Ovary (tissue), 10 donors: ENCODE measurements at places on chromosomes 1 and 21. TPM values are rescaled to one million over a fixed set of nuclear protein-coding genes. Genes with fewer than 3 reads are reported as not detected.

DNA sequence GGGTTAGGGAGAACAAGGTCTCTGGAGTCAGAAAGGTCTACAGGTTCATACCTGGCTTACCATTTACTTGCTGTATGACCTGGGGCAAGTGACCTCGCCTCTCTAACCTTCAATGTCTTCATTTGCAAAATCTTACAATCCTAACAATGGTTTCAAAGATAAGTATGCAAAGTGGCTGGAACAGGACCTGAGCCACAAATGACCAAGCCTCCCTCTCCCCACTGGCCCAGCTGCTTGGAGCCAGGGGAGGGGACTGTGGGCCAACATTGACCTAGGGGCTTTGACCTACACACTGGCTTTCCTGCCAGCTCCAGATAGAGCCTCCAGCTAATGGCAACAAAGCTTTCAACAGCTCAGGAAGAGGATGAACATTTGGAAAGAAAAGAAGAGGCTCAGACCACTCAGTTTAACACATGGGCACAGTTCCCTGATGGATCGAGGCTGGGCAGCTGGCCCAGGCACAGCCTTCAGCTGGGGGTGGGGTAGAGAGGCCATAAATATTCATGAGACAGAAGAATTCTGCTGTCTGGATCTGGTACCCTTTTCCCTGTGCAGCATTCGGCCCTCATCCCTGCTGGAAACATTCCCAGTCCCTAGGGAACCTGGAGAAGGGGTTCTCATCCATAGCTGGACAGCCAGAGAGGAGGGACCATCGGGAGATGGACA, 12.9 kb downstream of the PTAFR start:
- peaks cover 5% of the 10 kb centered on the region for H3K4me1 ChIP-seq
- no peaks in the 10 kb centered on the region for H3K36me3 ChIP-seq
- H3K4me3 ChIP-seq: no peak overlapping the region
- DNase-seq: no peak
- no peaks in the 10 kb centered on the region for H3K27me3 ChIP-seq

- H3K27ac ChIP-seq: no peak overlapping the region
- no peaks in the 10 kb centered on the region for H3K4me1 ChIP-seq
- H3K27me3 ChIP-seq: no peaks in the 10 kb centered on the region
- no peak for DNase-seq
Measured at GRCh38 chr1:48242141-48242736, 19.7 kb downstream of the SLC5A9 start.

DNA sequence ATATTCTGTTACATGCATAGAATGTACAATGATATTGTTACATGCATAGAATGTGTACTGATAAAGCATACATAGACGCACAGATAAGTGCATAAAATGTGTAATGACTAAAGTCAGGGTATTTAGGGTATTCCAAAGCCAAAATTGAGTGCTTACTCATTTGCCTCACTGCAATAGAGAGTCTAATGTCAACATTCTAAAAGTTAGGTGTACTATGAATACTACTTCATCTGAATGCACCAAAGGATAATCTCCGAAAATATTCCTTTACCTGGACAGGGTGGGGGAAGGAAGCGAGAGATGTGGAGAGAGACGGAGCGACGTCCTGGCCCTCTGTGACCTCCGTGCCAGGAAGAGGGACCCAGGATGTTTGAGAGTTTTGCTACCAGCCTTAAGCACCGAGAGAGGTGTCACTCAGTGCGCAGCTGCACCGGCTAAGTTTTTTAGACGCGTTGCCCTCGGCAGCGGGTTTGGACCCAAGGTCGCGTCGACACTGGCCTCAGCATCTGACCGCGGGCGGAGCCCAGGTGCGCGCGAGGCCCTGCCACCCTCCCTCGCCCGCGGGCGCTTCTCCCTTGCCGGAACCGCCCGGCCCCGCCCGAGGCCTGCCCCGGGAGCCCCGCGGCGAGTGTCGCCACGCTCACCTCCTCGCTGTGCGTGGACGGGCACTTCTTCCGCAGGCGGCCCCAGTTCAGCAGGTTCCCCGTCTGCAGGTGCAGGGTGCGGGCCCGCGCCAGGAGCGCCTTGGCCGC, 660 bp downstream of the GCLM start:
- peak overlapping the region; percentile 87 for H3K27ac ChIP-seq
- H3K4me3 ChIP-seq: peak overlapping the region; percentile 75
- H3K27me3 ChIP-seq: no peaks in the 10 kb centered on the region
- DNase-seq: peak; percentile 55

DNA sequence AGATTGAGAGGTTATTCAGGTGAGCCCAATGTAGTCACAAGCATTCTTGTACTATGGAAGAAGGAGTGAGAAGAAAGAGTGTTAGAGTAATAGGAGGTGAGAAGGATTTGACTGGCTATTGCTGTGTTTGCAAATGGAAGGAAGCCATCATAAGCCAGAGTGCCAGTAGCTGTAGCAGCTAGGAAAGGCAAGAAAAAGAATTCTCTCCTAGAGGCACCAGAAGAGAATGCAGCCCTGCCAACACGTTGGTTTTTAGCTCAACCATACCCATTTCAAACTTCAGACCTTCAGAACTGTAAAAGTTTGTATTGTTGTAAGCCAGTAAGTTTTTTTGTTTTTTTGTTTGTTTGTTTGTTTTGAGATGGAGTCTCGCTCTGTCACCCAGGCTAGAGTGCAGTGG, 8.9 kb upstream of the IL12RB2 start:
- H3K36me3 ChIP-seq: no peaks in the 10 kb centered on the region
- no peak for DNase-seq
- no peak overlapping the region for H3K27ac ChIP-seq
- no peak overlapping the region for H3K4me3 ChIP-seq
- H3K27me3 ChIP-seq: peaks cover 5% of the 10 kb centered on the region

DNA sequence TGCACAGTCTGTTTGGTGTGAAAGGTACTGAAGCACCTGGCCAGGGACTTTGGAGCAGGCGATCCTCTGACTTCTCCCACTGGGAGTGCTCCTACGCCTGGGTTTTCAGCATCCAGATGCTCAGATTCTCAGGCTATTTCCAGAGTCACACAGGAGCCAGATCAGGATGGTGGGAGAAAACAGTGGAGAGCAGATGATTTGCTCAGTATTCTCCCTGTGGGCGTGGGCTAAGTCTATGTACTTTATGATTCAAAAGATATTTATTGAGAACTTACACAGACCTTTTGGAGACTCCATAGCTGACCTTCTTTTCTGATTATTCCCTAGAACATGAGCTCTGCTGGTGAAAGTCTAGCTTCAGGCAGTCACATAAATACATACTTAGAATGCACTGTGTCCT, 134.6 kb downstream of the TENT5C start:
- no peaks in the 10 kb centered on the region for H3K27me3 ChIP-seq
- H3K4me1 ChIP-seq: no peaks in the 10 kb centered on the region
- H3K27ac ChIP-seq: no peak overlapping the region
- no peak overlapping the region for H3K4me3 ChIP-seq

GRCh38 chr1:53633073-53633704, 105.8 kb downstream of the GLIS1 start:
- no peak overlapping the region for H3K4me3 ChIP-seq
- H3K27me3 ChIP-seq: no peaks in the 10 kb centered on the region
- H3K4me1 ChIP-seq: no peaks in the 10 kb centered on the region
- DNase-seq: no peak

DNA sequence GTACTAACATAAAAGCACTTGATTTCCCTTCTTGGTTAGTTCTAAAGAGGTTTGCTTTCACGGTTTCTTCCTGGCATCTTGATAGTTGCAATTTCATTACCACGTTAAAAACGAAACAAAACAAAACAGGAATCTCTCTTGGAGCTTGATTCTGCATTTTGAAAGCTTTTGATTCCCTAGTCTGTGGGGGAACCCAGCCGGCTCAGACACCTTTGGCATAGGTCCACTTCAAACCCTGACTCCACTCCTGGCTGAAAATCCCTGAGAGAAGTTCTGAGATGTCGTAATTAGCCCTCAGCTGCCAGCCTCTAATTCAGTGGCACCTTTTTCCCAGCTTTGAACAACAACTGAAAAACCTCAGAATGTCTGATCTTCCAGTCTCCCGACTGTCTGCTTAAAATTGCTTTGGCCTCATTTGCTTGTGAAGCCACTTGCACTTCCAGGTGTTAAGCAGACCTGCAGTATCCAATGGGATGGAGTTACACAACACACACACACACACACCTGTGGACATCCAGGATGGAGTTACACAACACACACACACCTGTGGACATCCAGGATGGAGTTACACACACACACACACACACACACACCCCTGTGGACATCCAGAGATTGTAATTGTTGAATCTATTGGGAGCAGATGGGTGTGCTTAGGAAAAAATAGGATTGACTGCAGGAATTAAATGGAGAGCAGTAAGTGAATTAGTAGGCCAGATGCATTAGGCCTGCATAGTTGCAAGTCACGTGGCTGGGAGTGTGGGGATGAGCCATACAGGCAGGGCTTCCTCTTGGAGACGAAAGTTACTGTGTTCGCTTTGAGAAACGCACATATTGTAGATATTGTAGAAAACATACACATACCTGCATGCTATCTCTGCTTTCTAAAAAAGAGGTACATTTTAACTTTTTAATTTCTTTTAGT, 285.6 kb upstream of the FMN2 start:
- peak overlapping the region; percentile 55 for H3K27ac ChIP-seq
- DNase-seq: no peak
- no peaks in the 10 kb centered on the region for H3K27me3 ChIP-seq
- peaks cover 7% of the 10 kb centered on the region for H3K4me1 ChIP-seq
- H3K36me3 ChIP-seq: no peaks in the 10 kb centered on the region

GRCh38 chr1:181789395-181789794, 272.1 kb downstream of the ZNF648 start:
- no peaks in the 10 kb centered on the region for H3K36me3 ChIP-seq
- no peaks in the 10 kb centered on the region for H3K27me3 ChIP-seq
- no peak for DNase-seq
- no peak overlapping the region for H3K27ac ChIP-seq

- H3K4me1 ChIP-seq: peaks cover 4% of the 10 kb centered on the region
- no peak for DNase-seq
- H3K27me3 ChIP-seq: no peaks in the 10 kb centered on the region
Measured at GRCh38 chr21:42176859-42177258, 42.1 kb upstream of the ABCG1 start.

DNA sequence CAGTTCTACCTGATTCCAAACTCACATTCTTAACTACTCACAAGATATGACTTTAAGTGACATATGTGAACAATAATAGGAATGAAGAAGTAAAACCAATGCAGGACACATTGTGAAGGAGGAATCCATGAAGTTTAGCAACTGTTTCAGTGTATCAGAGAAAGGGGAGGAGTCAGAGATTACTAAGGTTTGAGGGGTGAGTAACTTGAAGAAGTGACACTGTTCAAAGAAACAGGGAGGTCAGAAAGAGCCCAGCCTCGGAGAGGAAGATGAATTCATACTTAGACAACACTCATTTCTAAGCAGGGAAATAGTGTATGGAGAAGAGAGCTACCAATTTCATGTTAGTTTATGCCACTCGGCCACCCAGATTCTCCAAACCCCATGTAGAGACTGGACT, 28.2 kb upstream of the RPF1 start:
- H3K4me3 ChIP-seq: no peak overlapping the region
- no peak overlapping the region for H3K27ac ChIP-seq
- H3K4me1 ChIP-seq: no peaks in the 10 kb centered on the region
- no peak for DNase-seq

- H3K4me3 ChIP-seq: no peak overlapping the region
- H3K27me3 ChIP-seq: no peaks in the 10 kb centered on the region
- no peak overlapping the region for H3K27ac ChIP-seq
- H3K36me3 ChIP-seq: no peaks in the 10 kb centered on the region
- H3K4me1 ChIP-seq: no peaks in the 10 kb centered on the region
Measured at GRCh38 chr21:26443291-26443690, 129.8 kb downstream of the CYYR1 start.

DNA sequence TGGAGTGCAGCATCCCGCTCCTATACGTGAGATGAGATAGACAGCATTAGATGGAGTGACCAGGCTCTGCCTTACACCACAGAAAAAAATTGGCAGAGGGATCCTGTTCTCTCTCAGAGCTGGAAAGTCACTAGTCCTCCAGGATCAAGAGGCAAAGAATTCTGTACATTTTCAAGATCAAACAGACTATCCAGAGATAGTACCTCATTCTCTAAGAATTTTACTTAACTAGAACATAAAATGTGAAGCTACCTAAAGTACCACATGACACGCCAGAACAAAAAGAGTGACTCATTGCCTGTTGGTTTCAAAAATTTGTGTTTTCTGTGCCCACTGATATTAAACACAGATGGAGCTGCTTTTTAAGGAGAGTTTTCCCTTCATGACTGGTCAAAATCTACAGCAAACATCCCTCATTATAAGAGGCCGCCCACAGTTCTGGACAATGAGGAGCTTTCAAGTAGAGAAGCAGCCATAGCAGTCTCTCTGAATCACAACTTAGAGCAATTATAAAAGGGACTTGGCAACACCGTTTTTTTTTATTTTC, 32.3 kb downstream of the CD160 start:
- no peak for DNase-seq
- no peak overlapping the region for H3K27ac ChIP-seq
- no peaks in the 10 kb centered on the region for H3K36me3 ChIP-seq
- H3K27me3 ChIP-seq: no peaks in the 10 kb centered on the region

DNA sequence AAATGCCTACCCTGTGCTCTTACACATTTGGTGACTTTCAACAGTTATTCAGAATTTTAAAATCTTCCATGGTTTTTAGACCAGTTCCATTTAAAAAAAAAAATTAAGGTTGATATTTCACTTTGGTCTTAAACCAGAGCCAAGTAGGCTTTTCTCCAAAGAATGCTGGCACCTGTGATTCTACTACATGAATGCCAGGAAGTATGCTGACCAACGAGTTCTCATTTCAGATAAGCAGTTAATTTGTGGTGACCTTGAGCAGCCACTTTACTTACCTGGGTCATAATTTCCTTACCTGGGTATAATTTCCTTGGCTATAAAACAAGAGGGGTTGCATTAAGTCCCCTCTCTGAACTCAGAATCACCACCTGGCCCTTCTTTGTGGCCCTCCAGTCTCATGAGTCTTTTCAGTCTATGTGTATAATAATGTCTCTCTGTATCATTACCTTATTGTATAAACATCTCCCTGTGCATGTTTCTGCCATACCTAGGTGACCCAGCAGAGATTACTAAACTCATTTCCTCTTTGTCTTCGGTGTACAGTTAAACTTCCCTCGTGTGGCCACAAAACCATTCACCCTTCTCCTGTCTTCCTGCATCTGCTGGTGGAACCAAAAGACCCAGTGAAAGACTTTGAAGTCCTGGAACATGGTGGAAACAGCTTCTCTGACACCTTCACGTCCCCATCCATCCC, 139.1 kb upstream of the DPT start:
- H3K4me3 ChIP-seq: no peak overlapping the region
- no peak overlapping the region for H3K27ac ChIP-seq

- H3K27me3 ChIP-seq: no peaks in the 10 kb centered on the region
- H3K27ac ChIP-seq: no peak overlapping the region
- H3K36me3 ChIP-seq: no peaks in the 10 kb centered on the region
- H3K4me1 ChIP-seq: no peaks in the 10 kb centered on the region
- no peak for DNase-seq
Measured at GRCh38 chr1:48869116-48869893, 92.6 kb upstream of the BEND5 start.

PCAT6 gene
- total RNA-seq: 1.2 TPM

KIAA1614 gene
- 9.4 TPM for total RNA-seq

OR2T2 gene
- not detected for total RNA-seq

C1orf185 gene
- not detected for total RNA-seq

FAM72C gene
- total RNA-seq: 0.46 TPM

S100A2 gene
- total RNA-seq: 0.61 TPM
